ENCODE measurements at places on chromosomes 5 and 9. TPM values are rescaled to one million over a fixed set of nuclear protein-coding genes. Genes with fewer than 3 reads are reported as not detected.

Gene GRIN3A
- not detected for total RNA-seq

Gene GABRA1
- total RNA-seq: not detected

Gene TBC1D9B
- total RNA-seq: 66.3 TPM

Gene SHISAL2B
- not detected for total RNA-seq

Gene PCDHB9
- total RNA-seq: 0.48 TPM
